Sigmoid colon (tissue), 7 donors: ENCODE measurements at places on chromosomes 16 and 17. TPM values are rescaled to one million over a fixed set of nuclear protein-coding genes. Genes with fewer than 3 reads are reported as not detected.

DNA sequence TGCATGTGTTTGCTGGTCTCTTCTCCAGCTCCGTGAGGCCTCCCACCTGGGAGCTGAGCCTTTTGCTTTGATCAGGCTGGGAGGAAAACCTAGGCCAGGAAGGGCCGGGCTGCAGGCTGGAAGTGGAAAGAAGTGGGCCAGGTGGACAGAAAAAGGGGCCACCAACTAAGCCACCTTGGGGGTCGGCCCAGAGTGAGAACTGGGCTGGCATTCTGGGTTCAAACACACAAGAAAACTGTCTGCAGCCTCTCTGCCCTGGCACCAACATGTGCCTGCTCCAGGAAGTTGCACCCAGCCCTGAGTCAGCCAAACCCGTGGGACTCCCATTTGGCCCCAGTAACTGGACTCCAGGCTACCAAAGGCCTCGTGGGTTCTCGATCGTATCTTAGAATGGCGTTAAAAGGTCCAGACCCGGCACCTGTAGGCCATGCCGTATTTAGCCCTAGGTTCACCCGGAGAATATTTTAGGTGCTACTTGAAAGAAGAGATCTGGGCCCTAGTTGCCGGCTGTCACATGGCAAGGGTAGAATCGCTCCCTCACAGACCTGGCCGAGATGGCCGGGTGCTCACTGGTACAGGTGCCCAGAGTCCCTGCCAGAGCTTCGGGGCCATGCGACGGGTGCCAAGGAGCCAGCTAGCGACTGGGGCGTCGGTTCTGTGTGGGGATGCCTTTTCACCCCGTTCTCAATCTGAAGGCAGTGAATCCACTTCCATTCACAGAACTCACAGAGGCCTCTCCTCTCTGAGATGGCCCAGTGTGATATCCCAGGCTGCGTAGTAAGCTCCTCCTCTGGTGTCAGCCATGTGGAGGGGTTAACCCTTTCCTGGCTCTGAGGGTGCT, 236.6 kb downstream of the MRTFB start:
- H3K27ac ChIP-seq = peak overlapping the region; percentile 92
- no peak overlapping the region for H3K4me3 ChIP-seq
- H3K27me3 ChIP-seq = no peaks in the 10 kb centered on the region
- no peak for DNase-seq
- peaks cover 60% of the 10 kb centered on the region for H3K4me1 ChIP-seq
- H3K36me3 ChIP-seq = no peaks in the 10 kb centered on the region

- no peak overlapping the region for H3K4me3 ChIP-seq
- H3K27me3 ChIP-seq = no peaks in the 10 kb centered on the region
- no peaks in the 10 kb centered on the region for H3K4me1 ChIP-seq
- DNase-seq = peak; percentile 49
These were observed 1.3 kb downstream of the ADCY7 start for GRCh38 chr16:50267651-50268050.

DNA sequence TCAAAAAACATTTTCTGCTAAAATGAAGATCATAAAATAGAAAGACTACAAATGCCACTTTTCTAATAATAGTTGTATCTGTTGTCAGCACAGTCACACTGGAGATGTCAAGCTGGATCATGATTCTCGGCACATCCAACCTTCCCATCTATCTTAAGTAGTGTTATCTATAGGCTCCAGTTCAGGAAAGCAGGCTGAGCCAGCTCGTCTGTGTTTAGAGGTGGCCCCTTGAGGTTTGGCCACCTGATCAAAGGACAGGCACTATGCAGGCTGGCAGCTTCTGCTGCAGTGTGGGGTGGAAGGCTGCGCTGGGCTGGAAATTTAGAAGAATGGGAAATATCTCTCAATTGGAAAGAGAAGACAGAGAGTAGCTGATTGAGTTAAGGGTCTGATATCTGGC, 32.4 kb downstream of the SMYD4 start:
- H3K27me3 ChIP-seq = no peaks in the 10 kb centered on the region
- peak overlapping the region; percentile 74 for H3K27ac ChIP-seq
- H3K4me3 ChIP-seq = no peak overlapping the region
- peak; percentile 46 for DNase-seq
- H3K4me1 ChIP-seq = peaks cover 21% of the 10 kb centered on the region

LYRM1 gene
- total RNA-seq = 44.8 TPM

- H3K27ac ChIP-seq = no peak overlapping the region
- H3K27me3 ChIP-seq = no peaks in the 10 kb centered on the region
- no peaks in the 10 kb centered on the region for H3K4me1 ChIP-seq
- DNase-seq = no peak
- no peak overlapping the region for H3K4me3 ChIP-seq
These were observed 9.5 kb upstream of the MRC2 start for GRCh38 chr17:62617894-62618472.

DNA sequence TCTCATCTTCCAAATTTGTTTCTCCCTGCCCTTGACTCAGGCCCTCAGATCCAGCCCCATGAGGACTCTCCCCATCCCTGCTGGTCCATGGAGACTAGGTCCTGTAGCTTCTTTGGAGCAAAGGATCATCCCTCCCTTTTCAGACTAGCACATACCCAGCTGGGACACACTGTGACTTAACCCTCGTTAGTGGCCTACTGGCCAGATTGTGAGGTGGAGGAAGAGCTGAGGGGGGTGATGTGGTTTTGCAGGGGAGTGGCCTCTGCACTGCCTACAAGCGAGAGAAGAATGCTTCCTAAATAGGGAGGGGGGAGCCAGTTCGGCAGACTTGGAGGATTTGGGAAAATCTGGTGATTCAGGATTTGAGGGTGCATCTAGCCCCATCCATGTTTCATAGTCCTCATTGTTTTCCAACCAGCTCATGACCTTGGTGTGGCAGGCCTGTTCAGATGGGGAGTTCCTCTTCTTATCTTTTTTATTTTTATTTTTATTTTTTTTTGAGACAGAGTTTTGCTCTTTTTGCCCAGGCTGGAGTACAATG, 47.8 kb upstream of the SLC47A1 start:
- H3K27ac ChIP-seq = no peak overlapping the region
- H3K4me1 ChIP-seq = peaks cover 33% of the 10 kb centered on the region
- no peaks in the 10 kb centered on the region for H3K36me3 ChIP-seq
- peak; percentile 37 for DNase-seq
- H3K27me3 ChIP-seq = no peaks in the 10 kb centered on the region
- H3K4me3 ChIP-seq = no peak overlapping the region

MYOCD gene
- total RNA-seq = 117 TPM

DNA sequence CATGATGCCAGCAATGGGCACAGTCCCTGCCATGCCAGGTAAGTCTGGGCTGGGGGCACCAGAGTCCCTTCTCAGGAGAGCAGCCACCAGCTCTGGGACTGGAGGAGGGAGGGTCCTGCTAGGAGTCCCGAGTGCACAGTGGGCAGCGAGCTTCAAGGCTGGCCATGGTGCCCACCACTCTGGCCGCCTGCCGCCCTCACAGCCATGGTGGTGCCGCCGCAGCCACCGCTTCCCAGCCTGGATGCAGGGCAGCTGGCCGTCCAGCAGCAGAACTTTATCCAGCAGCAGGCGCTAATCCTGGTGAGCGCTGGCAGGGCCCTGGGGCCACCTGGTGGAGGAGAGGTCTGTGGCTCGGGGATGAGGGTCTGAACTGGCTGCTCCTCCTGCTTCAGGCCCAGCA, 17.9 kb upstream of the SMIM5 start:
- no peaks in the 10 kb centered on the region for H3K27me3 ChIP-seq
- no peak for DNase-seq
- no peaks in the 10 kb centered on the region for H3K4me1 ChIP-seq
- no peak overlapping the region for H3K4me3 ChIP-seq
- peaks cover 61% of the 10 kb centered on the region for H3K36me3 ChIP-seq

DNA sequence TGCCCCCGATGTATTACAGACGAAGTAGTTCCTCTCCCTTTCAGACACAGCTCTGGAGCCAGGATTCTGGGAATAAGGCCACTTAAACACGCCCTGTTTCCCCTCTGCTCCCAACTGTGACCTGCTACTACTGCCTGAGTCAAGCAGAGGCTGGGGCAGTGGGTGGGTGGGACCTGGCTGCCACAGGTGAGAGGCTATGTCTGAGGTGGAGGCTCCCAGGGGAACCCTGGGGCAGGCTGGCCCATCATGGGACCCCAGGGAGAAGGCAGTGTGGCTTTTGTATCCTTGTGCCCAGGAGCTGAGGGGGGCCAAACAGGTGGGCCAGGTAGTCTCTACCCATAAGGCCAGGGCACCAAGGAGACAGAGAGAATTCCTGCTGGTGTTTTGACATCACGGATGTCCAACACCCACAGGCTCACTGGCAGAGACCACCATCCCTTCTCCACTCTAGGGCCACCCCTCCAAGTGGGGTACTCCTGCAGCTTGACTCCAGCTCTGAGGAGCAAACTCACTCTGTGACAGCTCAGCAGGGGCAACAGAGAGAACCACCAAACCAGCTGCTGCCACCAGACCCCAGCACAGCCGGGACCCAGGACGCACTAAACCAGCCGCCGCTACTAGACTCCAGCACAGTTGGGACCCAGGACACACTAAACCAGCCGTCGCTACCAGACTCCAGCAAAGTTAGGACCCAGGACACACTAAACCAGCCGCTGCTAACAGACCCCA, 105.3 kb upstream of the SMURF2 start:
- no peak overlapping the region for H3K4me3 ChIP-seq
- H3K27ac ChIP-seq = no peak overlapping the region
- H3K27me3 ChIP-seq = no peaks in the 10 kb centered on the region
- no peaks in the 10 kb centered on the region for H3K4me1 ChIP-seq
- H3K36me3 ChIP-seq = no peaks in the 10 kb centered on the region

DNA sequence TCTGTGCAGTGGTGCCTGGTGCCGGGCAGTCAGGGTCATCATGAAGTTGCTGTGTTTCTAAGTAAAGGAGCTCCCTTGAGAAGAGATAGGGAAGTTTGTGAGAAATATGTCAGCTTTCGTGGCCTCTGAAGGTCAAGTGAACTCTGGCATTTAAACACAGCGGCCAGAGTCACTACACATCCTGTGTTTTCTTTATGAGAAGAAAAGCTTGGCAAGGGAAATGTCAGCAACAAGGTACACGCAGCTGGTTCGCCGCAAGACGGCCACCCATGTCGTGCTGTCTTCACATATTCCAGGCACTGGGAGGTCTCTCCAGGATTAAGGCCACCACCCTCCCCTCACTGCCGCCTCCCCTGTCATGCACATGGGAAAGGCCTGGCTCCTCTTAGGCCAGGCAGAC, 33.2 kb upstream of the PEMT start:
- no peaks in the 10 kb centered on the region for H3K27me3 ChIP-seq
- H3K27ac ChIP-seq = no peak overlapping the region
- H3K4me3 ChIP-seq = no peak overlapping the region
- no peaks in the 10 kb centered on the region for H3K36me3 ChIP-seq
- H3K4me1 ChIP-seq = no peaks in the 10 kb centered on the region

DNA sequence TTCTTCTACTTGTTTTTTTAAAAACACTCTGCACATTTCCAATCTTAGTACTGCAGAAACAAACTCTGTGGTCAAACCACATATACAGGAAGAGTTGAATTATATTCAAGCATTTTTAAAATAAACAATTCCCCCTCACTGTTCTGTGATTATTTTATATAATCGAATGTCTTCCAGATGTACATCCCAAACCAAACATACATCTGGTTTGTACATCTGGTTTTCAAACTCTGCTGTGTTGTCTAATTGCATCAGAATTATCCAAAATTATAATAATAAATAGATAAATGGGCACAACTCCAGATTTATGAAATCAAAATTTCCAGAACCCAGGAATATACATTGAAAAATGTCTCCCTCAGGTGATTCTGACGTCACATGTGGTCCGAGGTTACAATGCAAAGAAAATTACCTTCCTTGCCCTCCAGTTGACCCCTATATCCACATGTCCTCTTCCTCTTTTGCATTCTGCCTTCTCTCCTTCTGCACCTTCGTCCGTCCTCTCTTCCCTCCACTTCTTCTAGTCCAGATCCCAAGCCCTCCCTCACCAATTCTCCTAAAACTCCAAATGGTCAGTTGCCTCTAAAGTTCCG, 13.3 kb upstream of the CCDC144A start:
- no peak overlapping the region for H3K4me3 ChIP-seq
- H3K4me1 ChIP-seq = no peaks in the 10 kb centered on the region
- no peaks in the 10 kb centered on the region for H3K27me3 ChIP-seq
- H3K36me3 ChIP-seq = no peaks in the 10 kb centered on the region
- no peak overlapping the region for H3K27ac ChIP-seq
- no peak for DNase-seq

KRTAP1-5 gene
- not detected for total RNA-seq

DNA sequence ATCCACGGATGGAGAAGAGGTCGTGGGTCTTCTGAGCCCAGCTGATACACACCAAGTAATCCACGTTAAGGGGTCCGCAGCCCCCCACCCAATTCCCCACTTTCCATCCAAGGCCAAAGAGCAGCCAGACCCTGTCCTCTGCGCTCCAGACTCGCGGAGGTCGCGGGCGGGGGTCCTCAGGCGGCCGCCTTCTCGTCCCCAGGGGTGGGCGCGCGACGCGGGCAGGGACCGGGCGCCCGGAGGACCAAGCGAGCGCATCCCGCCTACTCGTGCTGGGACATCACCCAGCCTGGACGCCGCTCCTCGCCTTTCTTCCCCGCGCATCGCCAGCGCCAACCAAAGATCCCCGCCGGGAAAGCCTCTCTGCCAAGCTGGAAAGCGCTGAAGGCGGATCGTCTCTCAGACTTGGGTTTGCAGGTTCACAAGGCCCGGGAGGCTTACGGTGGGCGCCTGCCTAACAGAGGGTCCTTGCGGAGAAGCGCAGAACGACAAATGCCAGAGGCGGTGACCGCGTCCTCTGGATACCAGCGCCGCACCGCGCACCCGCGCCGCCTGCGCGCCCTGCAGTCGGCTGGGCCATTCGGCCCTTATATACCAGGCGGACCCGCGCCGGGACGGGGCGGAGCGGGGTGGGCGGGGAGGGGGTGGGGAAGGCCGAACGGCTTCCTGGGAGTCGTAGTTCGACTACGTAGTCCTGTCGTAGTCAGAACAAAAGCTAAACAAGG, 471.6 kb downstream of the SOX9 start:
- no peaks in the 10 kb centered on the region for H3K36me3 ChIP-seq
- H3K4me3 ChIP-seq = peak overlapping the region; percentile 42
- H3K4me1 ChIP-seq = peaks cover 18% of the 10 kb centered on the region
- H3K27me3 ChIP-seq = peaks cover 8% of the 10 kb centered on the region

DNA sequence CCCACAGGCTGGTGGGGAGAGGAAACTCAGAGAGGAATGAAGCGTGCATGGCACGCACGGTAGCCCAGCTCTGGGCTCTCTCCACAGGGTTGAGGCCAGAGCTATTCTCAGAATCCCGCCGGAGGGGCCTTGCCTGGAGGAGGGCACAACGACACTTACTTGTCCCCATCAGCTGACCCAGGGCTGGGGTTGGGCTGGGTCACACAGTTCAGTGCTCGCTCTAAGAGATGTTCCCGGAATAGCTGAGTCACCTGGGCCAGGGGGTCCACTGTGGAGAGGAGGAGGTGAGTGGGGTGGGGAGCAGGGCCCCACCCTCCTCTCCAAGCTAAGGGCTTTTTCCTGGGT, 21.8 kb downstream of the SREBF1 start:
- H3K4me1 ChIP-seq = peaks cover 65% of the 10 kb centered on the region
- DNase-seq = no peak
- H3K4me3 ChIP-seq = no peak overlapping the region
- H3K27ac ChIP-seq = peak overlapping the region; percentile 50
- no peaks in the 10 kb centered on the region for H3K27me3 ChIP-seq
- H3K36me3 ChIP-seq = peaks cover 67% of the 10 kb centered on the region

DNA sequence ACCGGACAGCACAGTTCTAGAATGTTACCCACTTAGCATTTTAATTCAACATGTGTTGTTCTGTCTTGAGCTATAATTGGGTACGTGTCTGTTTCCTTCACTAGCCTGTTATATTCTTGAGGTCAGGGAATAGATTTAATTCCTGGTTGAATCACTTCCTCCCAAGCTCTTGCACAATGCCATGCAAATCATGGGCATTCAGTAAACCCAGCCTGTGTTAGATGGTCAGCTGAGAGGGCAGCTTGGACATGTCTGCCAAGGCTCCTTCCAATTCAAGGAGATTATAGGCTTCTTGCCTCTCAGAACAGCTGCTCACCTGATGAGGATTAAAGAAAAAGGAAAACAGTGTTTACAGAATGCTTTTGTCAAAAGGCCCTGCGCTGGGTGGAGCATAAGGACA, 12.6 kb downstream of the C1QTNF1 start:
- H3K27me3 ChIP-seq = no peaks in the 10 kb centered on the region
- peak overlapping the region; percentile 28 for H3K27ac ChIP-seq
- no peaks in the 10 kb centered on the region for H3K36me3 ChIP-seq
- H3K4me3 ChIP-seq = no peak overlapping the region
